ENCODE measurements at places on chromosomes 3 and 15. TPM values are rescaled to one million over a fixed set of nuclear protein-coding genes. Genes with fewer than 3 reads are reported as not detected.

DNA sequence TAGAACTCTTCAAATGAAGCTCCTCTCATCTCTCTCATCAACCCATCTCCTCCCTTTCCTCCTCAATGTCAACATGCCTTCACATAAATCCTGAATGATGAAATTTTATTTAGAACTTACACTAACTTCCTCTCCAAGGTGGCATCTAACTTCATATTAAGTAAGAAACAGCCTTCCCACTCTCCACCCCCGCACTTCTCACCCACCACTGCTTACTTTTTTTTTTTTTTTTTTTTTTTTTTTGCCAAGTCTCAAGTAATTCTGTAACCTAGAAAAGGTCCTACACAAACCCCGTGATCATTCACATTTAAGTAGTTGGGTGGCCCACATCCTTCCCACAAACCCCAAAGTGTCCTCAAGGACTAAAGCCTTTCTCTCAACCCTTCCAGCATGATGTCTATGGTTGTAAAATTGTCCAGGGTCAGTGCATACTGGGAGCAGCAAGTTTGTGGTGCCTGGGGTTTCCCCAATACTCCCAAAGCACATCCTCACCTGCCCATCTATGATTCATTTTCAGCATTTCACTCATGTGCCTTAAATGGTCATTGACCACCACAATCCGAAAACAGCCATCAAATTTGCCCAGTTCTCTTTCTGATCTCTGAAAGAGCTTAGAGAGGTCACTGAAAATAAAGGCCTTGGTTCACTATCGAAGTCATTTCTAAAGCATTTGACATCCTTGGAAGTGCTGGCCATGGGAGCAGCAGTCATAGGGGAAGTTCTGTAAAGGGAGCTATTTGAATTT lies 47.2 kb downstream of the CD86 start:
- no peaks in the 10 kb centered on the region for H3K4me1 ChIP-seq
- H3K4me3 ChIP-seq = no peak overlapping the region
- no peak for DNase-seq
- H3K27me3 ChIP-seq = no peaks in the 10 kb centered on the region

GRCh38 chr3:56917361-56918110 lies 115.8 kb upstream of the ARHGEF3 start:
- no peaks in the 10 kb centered on the region for H3K27me3 ChIP-seq
- H3K4me1 ChIP-seq = peaks cover 34% of the 10 kb centered on the region
- no peak overlapping the region for H3K27ac ChIP-seq
- no peaks in the 10 kb centered on the region for H3K36me3 ChIP-seq
- no peak overlapping the region for H3K4me3 ChIP-seq

- no peak overlapping the region for H3K27ac ChIP-seq
- H3K27me3 ChIP-seq = no peaks in the 10 kb centered on the region
- no peaks in the 10 kb centered on the region for H3K36me3 ChIP-seq
- H3K4me3 ChIP-seq = no peak overlapping the region
- peaks cover 25% of the 10 kb centered on the region for H3K4me1 ChIP-seq
These were observed 81.5 kb upstream of the LRTM1 start for GRCh38 chr3:55009372-55009771.

GRCh38 chr3:31490502-31490901 lies 42.2 kb upstream of the STT3B start:
- no peak for DNase-seq
- H3K36me3 ChIP-seq = no peaks in the 10 kb centered on the region
- H3K4me1 ChIP-seq = peaks cover 4% of the 10 kb centered on the region
- H3K4me3 ChIP-seq = no peak overlapping the region
- H3K27me3 ChIP-seq = no peaks in the 10 kb centered on the region

DPPA2 gene
- total RNA-seq = 0.36 TPM
